ENCODE measurements at places on chromosomes 7 and 10. TPM values are rescaled to one million over a fixed set of nuclear protein-coding genes. Genes with fewer than 3 reads are reported as not detected.

DNA sequence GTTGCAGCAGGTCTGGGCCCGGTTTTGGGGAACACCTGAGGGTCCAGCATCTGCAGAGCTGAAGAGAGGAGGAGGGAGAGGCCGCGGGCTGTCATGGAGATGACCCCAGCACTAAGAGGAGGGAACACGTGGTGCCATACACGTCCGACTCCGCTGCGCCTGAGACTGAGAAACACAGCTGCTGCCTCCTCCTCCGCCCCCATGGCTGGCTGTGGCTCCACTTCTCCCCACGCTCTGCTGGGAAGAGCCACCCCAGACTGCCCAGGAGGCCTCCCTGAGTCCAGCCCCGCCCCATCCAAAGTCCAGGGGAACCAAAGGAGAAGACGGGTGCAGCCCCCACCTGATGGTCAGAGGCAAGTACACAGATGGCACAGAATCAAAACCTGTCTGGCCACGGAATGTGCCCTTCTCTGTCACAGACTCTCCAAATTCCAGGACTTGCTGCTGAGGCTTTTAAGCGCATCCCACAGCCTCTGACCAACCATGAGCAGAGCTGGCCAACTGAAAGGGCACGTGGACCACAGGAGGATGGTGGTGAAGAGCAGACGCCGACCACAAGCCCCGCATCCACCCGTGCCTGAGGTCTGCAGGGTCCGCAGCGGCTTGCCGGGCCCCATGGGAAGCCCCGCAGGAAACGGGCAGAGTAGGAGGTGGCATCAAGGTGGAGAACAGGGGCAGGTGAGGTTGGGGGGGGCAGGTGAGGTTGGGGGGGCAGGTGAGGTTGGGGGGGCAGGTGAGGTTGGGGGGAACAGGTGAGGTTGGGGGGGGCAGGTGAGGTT, 24.0 kb downstream of the STK32C start:
- no peaks in the 10 kb centered on the region for H3K4me1 ChIP-seq
- no peaks in the 10 kb centered on the region for H3K27me3 ChIP-seq
- H3K4me3 ChIP-seq, result no peak overlapping the region
- DNase-seq, result no peak
- no peaks in the 10 kb centered on the region for H3K36me3 ChIP-seq

SPAG6 gene
- total RNA-seq, result 0.22 TPM

GRCh38 chr7:131800531-131800930, 244.1 kb upstream of the PODXL start:
- no peaks in the 10 kb centered on the region for H3K4me1 ChIP-seq
- no peak overlapping the region for H3K27ac ChIP-seq
- DNase-seq, result no peak

DKK1 gene
- not detected for total RNA-seq

DNA sequence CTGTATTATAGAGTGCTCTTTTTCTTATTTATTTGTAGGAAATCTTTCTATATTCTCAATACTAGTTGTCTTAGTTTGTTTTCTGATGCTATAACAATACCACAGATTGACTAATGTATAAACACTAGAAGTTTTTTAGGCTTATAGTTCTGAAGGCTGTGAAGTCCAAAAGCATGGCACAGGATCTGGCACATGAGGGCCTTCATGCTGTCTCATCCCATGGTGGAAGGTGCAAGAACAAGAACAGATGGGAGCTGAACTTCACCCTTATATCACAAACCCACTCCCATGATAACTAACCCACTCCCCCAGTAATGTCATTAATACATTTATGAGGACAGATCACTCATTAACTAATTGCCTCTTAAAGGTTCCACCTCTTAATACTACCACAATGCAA, 109.7 kb downstream of the AVL9 start:
- no peaks in the 10 kb centered on the region for H3K27me3 ChIP-seq
- no peaks in the 10 kb centered on the region for H3K4me1 ChIP-seq
- no peaks in the 10 kb centered on the region for H3K36me3 ChIP-seq

DNA sequence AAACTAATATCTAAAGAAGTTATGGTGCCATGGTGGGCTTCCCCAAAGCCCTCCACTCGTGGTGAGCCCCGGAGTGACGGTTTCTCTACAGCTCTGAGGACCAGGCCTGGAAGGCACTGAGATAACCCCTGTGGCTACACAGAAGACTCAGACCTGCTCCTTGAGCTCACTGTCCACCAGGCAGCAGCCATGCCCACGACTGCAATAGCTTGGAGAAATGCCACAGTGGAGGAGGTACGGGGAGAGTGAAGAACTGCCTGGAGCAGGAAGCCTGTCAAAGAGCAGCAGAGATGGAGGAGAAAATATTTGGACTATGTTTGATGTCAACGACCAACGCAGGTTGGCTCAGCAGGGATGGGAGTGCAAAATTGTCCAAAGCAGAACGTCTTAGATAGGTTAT, 300.1 kb upstream of the NPSR1 start:
- no peaks in the 10 kb centered on the region for H3K4me1 ChIP-seq
- no peak for DNase-seq
- H3K27me3 ChIP-seq, result no peaks in the 10 kb centered on the region

PDK4 gene
- total RNA-seq, result 0.74 TPM

All from CD8-positive, alpha-beta memory T cell (primary cell).